ENCODE measurements at places on chromosomes 12 and 14.

GRCh38 chr12:88243982-88244381 lies 101.9 kb downstream of the TMTC3 start:
- DNase-seq = no peak

- no peak for DNase-seq
These were observed 6.7 kb upstream of the C12orf50 start for GRCh38 chr12:88035907-88036289.

DNA sequence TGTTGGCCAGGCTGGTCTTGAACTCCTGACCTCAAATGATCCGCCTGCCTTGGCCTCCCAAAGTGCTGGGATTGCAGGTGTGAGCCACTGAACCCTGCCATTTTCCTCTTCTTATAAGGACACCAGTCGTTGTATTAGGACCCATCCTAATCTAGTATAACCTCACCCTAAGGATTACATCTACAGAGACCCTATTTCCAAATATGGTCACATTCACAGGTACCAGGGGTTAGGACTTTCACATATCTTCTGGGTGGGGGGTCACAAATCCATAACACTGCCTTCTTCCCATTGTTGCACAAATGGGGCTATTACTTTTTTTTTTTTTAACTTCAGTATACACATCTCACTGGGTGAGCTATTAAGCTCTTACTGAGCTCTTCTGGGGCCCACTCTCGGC lies 38.6 kb downstream of the ARF6 start:
- DNase-seq = no peak

- no peak for DNase-seq
These were observed 17.2 kb upstream of the LPCAT3 start for GRCh38 chr12:7035463-7035862.

GRCh38 chr12:2902272-2902880 lies 11.7 kb downstream of the TULP3 start:
- DNase-seq = no peak

GRCh38 chr14:19878029-19878642 lies 3.2 kb downstream of the OR4K2 start:
- DNase-seq = no peak

DNA sequence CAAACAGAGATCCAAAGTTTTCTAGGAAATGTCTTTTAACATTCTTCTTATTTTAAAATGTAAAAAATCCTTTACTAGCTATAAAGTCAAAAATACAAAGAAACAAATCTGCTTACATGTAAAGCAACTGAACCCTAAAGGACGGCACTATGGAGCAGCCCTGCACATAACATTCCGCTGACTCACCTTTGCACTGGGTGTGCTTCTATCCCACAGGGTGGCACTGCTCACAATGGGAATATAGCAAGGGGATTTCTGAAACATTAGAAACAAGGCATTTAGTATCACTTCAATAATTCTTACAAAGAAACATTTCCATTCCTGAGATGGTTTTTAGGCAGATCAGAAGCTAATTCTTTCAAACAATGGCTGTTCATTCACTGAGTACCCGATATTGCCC lies 94.3 kb downstream of the C12orf42 start:
- no peak for DNase-seq

- no peak for DNase-seq
These were observed 54.5 kb downstream of the MIS18BP1 start for GRCh38 chr14:45198551-45198950.
